Hematopoietic multipotent progenitor cell (in vitro differentiated cells): ENCODE measurements at places on chromosomes 5 and 9.
A peak's percentile ranks its signal among the peaks of the same experiment; 100 is the strongest.

- DNase-seq: no peak
Observed at GRCh38 chr5:72170101-72170500, 62.8 kb downstream of the MAP1B start.

- no peak for DNase-seq
Observed at GRCh38 chr9:69036309-69036708, 757 bp downstream of the FXN start.

- DNase-seq: no peak
Observed at GRCh38 chr5:83871533-83872395, 151.1 kb upstream of the HAPLN1 start.

DNA sequence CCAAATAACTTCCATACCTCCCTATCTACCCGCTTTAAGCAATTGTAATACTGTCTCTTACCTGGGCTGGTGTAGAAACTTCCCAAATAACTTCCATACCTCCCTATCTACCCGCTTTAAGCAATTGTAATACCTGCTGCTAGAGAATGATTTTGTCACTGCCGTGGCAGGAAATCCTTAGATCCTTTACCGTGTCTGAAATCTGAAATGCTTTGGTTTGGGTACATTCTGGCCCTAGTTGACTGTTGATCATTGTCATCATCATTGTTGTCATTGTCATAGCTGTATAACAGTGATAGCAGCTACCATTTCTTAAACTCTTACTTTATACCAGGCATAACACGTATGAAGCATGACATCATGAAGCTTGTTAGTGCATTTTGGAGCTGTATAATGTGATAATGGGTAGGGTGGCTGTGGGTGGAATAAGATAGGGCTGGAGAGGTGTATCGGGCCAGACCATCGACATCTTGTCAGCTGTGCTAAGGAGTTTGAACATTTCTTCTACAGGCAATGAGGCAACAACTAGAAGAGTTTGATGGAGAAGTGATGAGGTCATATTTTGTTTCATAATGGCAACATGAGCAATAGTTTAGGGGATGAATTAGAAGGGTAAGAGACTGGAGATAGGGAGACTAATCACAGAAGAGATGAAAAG, 15.7 kb downstream of the PIP5K1B start:
- DNase-seq: no peak

- peak; percentile 17 for DNase-seq
Observed at GRCh38 chr5:103444333-103445038, 118.1 kb downstream of the NUDT12 start.

GRCh38 chr5:154749491-154749890, 5.7 kb upstream of the LARP1 start:
- no peak for DNase-seq

DNA sequence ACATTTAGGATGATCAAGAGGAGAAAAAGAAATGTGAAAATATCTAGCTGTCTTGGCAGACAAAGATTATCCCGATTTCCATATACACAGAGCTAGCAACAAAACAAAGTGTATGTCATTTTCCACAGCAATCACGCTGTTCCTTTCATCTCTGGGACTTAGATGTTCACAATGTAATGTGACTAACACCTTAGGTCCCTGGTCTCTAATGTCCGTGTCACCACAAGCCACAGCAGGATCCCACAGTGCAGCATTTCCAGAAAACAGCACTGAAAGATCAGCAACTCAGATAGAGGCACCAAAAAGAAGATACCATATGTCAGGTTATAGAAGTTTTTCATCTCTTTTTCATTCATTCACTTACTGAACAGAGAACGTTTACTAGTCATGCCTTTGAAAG, 118.0 kb upstream of the TNPO1 start:
- DNase-seq: no peak

- DNase-seq: no peak
Observed at GRCh38 chr5:177368869-177369644, 11.3 kb downstream of the RGS14 start.

DNA sequence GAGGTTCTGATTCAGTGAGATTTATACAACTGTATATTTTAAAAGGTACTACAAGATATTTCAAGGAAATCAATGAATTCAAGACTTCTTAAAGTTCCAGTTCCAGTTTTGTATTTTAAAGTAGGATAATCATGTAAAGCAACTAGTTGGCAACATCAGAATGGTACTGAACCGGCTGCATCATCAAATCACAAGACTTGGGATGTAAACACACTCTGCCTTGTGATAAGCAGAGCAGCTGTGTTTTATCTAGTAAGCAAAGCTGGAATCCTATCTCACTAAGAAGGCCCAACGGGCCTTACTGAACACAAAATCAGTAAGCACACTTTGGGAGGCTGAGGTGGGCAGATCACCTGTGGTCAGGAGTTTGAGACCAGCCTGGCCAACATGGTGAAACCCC, 327.2 kb upstream of the NREP start:
- no peak for DNase-seq

- no peak for DNase-seq
Observed at GRCh38 chr5:134846641-134846960, 833 bp downstream of the C5orf24 start.

DNA sequence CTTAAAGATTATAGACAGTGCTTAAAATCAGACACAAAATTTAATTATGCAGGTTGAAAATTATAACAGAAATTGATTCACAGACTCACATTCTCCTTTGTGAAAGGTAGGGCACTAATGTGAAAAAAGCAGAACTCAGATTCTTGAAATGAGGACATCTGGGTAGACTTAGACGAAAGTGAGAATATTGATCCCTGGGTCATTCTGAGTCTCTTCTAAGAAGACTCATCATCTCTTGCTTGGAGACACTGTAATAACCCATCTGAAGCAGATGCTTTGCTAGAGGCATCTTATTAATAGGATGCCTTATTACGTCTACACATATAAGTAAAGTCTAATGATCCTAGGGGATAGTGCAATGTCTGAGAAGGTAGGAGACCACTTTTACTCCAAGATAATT, 274.4 kb downstream of the HINT1 start:
- DNase-seq: no peak

GRCh38 chr5:54580997-54581811, 63.6 kb downstream of the SNX18 start:
- peak; percentile 16 for DNase-seq

DNA sequence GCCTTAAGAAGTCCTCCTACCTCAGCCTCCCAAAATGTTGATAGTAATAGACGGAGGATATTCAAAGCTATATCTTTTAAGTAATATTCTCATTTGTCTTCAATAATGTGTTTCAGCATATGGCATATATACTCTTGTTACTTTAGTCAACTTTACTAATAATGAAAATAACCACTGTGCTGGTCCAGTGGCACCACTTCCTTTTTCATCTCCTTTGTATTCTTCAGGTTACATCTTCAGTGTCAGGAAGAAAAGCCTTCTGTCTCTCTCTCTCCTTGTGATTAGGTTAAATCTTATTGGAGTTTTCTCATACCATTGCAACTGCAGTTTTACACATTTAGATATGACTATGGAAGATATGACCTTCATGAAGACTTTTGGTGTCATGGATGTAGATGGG, 31.3 kb downstream of the PARP8 start:
- no peak for DNase-seq

GRCh38 chr9:69264526-69264925, 60.5 kb upstream of the ENTREP1 start:
- DNase-seq: peak; percentile 14

DNA sequence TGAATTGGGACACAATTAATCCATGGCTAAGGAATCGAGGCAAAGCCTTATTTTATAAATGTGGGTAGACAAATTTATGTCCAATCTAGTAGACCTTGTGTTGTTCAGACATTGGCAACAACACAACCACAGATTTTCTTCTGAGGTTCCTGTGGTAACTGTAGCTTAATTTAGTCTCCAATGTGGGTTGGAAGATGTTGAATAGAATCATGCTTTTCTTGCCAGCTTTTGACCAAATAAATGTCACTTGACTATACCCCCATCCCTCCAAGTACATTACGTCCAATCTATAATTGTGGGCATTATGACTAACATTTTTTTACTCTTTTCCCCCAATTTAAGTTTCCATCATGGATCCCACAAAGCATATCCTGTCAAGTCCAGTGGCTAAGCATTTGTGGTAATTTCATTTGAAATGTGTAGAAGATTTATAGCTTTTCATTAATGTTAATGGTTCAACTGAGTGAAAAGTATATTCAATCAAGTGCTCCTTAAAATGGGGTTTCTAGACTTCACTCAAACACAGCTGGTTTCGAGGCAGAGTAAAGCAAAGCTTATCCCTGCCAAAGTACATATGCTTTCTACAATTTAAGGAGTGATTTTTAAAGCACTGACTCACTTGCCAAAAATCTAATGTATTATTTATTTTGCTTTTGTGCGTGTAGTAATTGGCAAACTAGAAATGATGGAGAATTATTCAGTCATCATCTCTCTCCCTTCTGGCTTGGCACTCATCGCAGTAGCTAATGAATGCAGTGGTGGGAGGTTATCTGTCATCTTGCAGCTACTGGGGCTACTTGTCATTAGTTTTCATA, 141.8 kb downstream of the FAM174A start:
- no peak for DNase-seq

- DNase-seq: no peak
Observed at GRCh38 chr5:30156156-30156555, 1037.3 kb upstream of the CDH6 start.

GRCh38 chr5:91180506-91180905, 202.6 kb downstream of the ARRDC3 start:
- DNase-seq: no peak

DNA sequence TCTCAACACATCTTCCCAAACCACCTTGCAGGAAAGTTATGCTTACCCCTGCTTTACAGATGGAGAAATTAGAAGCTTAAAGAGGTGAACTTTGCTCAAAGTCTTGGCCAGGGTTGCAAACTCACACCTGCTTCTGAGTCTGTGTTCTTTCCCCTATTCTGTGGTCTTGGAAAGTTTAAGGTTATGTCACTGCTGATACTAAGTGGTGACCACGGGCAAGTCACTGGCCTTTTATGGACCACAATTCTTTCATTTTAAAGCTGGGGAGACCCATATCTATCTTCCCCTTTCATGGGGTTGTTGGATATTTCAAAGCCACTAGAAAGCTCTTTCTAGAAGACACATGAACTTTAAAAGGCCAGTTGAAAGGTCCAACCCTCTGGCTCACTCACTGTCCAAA, 95.4 kb upstream of the KLF4 start:
- DNase-seq: no peak

DNA sequence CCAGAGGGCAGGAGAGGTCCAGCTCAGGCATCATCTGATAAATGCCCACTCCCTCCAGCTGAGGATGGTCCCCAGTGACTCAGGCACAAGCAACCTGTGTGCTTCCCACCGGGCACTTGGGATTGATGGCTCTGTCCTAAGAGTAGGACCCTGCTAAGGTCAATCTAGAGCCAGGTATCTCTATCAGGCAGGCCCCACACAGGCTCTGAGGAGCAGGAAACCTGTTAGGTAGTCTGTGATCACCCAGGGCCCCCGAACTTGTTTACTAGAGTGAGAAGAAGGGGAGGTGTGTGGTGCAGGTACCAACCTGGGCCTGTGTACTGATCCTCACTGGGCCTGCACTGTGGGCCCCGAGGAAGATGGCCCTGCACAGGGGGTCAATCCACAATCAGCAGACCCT, 119.6 kb upstream of the FSTL4 start:
- no peak for DNase-seq

- no peak for DNase-seq
Observed at GRCh38 chr9:134489621-134490408, 151.8 kb upstream of the COL5A1 start.

DNA sequence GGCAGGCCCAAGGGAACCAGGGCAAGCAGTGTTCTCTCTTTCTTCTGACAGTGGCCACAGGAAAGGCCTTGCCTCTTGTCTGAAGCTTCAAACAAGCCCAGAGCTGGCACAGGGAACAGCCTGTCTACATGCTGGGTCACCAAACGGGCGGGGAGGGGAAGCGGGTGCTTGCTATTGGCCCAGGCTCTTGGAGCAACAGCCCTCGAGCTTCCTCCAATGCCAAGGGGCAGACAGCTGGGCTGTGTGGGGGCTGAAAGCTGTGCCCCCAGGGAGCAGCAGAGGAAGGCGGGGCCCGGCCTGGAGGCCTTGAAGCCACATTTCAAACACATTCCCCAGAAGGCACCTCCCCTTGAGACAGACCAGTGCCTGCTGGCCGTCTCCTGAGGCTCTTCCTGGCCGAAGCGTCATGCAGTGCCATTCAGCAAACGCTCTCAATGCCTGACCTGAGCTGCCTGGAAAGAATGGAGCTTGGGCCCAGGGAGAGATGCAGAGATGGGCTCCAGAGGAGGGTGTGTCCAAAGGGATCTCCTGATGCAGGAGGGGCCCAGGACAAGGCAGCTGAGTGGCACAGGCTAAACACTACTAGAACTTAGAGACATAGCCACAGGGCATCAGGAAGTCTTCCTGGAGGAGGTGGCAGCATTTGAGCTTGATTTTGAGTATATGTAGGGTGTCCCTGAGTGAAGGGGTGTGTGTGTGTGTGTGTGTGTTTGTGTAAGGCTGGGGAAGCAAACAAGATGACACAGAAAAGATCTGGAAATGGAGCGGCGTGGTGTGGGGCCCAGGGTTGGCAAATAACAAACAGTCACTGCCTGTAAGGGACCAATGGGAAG, 2.5 kb downstream of the FIBCD1 start:
- DNase-seq: no peak

DNA sequence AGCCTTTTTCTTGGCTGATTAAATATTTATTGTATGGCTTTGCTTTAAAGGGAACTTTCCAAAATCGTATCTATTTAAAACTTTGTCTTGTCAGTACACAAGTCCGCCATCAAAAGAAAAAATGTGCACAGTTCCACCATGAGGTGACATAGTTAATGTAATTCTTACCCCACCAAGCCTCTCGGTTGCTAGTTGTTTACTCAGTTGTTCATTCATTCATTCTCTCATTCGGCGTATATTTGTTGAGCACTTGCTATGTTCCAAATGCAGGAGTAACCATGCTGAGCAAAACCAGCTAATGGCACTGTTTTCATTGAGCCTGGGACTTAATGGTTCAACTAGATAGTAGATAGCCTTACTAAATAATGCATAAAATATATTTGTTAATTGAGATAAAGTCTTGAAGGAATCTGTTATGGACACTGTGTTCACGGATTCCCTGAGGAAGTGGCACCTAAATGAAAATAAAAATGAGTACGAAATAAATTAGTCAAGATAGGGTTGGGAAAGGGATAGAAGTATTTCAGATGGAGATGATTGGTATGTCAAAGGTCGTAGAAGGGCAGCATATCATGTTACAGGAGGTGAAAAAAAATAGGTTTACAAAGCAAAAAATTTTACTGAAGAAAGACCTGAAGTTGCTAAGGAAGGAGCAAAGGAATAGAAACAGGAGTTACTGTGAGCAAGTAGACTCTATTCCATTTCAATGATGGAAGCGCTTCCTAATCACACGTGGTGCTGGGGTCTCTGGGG, 1.5 kb downstream of the DCAF10 start:
- no peak for DNase-seq

GRCh38 chr5:80985600-80986228, 25.6 kb downstream of the RASGRF2 start:
- DNase-seq: no peak

DNA sequence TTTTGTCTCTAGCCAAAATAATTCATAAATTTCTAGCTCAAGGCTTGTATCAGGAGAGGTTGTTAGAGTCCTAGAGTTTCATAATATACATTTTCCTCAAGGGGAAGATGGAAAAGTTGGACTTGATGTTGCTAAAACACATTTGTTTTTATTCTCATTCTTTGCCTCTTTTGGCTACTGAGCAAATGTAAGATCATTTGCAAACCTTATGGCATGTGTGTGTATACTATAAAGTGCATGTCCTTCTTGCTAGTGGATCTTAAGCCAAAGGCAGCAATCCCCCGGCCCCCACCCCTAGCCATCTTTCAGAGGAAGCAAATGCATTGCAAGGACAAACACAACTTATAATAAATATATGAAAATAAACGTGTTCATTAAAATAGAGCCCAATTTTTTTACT, 43.0 kb downstream of the ADAMTSL1 start:
- no peak for DNase-seq

GRCh38 chr5:138467711-138468132, 2.4 kb downstream of the EGR1 start:
- no peak for DNase-seq
